Testis (tissue), 5 donors: ENCODE measurements at places on chromosomes 5 and 9. TPM values are rescaled to one million over a fixed set of nuclear protein-coding genes. Genes with fewer than 3 reads are reported as not detected.

SERINC5 gene
- polyA plus RNA-seq = 62.3 TPM

GFRA3 gene
- polyA plus RNA-seq = 6.3 TPM

DNA sequence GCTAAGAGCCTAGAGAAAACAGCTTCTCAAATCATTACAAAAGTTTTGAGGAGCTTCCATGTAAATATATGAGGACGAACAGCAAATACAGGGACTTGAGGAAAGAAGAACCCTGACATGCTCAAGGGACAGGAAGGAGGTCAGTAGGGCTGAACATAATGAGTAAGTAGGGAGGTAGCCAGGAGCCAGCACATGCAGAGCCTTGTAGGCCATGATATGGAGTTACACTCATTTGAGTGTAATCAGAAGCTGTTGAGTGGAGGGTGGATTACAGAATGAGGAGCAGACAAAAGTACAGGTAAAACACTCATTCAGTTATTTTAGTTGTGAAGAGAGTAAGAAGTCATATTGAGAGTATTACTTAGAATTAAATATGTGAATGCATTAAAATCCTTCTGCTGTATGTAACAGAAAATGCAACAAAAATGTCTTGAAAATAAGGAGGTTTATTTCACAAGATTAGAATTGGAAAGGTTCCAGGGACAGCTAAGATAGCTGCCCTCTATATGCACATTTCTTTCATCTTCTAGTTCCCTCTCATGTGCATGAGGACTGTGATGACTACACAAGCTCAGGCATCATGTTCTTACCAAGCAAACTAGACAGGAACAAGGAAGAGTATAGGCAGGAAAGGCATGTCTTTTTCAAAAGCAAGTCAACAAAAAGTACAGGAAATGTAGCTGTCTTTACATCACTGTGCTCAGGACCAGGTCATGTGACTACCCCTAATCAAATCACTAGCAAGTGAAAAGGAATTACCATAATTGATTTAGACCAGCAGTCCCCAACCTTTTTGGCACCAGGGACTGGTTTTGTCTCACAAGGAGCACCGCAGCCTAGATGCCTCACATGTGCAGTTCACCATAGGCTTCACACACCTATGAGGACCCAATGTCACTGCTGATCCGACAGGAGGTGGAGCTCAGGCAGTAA lies 87.2 kb downstream of the TMEM232 start:
- H3K27me3 ChIP-seq = no peaks in the 10 kb centered on the region
- no peaks in the 10 kb centered on the region for H3K4me1 ChIP-seq
- H3K27ac ChIP-seq = no peak overlapping the region
- H3K36me3 ChIP-seq = no peaks in the 10 kb centered on the region
- DNase-seq = no peak

- H3K4me1 ChIP-seq = no peaks in the 10 kb centered on the region
- no peaks in the 10 kb centered on the region for H3K27me3 ChIP-seq
- DNase-seq = no peak
- no peaks in the 10 kb centered on the region for H3K36me3 ChIP-seq
Observed at GRCh38 chr5:1916041-1917001, 33.6 kb upstream of the IRX4 start.

DNA sequence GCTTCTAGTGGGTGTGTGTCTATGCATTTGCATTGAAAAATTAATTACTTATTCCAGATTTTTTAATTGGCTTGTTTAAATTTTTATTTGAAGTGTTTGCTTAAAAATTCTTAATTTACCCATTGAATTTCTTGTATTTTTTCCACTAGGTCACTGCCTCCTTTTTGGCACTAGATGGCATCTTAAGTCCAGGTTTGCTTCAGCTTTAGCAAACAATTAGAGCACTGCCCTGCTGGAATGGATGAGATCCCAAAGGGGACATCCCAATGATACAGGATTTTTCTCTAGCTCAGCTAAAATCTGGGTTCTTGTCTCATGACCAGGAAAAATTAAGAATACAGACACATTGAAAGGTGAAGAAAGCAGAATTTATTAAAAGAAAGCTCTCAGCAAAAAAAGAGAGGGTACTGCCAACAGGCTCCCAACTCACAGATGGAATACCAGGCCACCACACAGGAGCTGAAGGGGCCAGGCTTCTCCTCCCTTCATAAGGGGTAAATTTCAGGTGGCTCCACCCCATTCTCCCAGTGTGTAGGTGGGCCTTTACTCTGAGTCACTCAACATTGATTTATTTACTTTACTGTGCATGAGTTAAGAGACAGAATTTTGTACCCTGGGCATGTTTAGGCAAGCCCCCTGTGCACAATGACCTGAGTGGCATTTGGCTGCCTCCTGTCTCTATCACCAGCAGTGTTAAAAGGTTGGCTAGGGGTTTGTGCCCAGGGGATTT lies 532.4 kb downstream of the ANXA1 start:
- DNase-seq = no peak
- no peak overlapping the region for H3K4me3 ChIP-seq
- H3K27ac ChIP-seq = no peak overlapping the region
- no peaks in the 10 kb centered on the region for H3K27me3 ChIP-seq
- H3K36me3 ChIP-seq = no peaks in the 10 kb centered on the region
- no peaks in the 10 kb centered on the region for H3K4me1 ChIP-seq

DNA sequence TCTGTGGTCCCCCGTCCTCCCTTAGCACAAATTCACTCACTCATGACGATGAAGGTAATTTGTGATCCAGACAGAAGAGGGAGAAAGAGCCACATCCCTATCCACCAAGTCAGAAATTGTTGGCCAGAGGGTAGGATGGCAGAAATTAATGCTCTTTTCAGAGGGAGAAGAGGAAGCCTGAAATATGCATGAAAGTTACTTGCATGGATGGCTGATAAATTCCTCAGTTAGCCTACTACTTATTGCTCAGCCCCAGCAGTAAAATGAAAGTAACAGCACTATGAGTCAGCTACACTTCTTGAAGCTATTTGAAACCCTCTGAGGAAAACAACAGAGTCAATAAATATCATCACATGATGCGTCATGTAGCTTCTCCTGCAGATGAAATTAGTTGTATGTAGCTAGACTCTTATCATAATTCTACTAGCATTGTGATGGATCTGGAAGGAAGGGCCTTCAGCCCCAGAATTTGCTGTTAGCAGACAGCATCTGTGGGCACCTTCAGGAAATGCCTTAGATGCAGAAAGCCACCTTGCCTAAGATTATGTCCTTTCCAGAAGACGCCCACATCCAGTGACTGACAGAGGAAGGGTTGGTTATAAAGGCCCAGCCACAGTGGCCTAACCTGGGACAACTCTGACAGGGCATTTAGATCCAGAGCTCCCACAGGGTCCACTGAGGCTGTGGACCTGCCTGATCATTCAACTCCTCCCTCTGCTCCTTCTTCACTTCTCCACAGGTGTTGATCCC lies 81.2 kb upstream of the CCDC112 start:
- no peak overlapping the region for H3K4me3 ChIP-seq
- no peaks in the 10 kb centered on the region for H3K27me3 ChIP-seq
- no peaks in the 10 kb centered on the region for H3K36me3 ChIP-seq
- DNase-seq = no peak

UBE2QL1 gene
- polyA plus RNA-seq = 2.0 TPM

DNA sequence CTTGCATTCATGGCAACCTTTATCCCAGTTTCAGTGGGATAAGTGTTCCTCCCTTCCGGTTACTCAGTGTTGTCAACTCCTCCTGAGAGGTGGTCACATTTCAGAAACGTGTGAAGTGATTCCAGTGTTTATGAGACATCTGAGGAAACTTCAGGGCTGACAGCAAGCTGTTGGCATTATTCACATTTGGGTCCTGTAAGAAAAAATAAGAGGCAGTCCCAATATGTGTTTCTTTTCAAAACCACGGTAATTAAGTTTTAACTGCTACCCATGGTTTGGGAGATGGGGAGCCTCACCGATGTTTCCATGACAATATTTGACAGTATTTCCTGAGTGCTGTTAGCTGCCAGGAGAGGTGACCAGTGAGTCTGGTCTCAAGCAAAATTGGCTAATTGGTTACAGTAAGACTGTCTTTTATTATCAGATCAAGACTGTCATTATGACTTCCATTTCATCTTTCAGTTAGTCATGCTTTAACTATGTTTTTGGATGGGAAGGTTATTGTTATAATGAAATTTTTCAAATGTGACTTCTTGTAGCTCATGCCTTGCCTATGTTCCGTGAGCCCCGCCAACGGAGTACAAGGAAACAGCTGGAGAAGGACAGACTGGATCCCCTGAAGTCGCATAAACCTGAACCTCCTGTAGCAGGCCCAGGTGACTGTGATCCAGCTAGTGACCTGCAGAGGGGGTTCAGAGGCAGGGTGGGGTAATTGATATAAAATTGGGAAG lies 115.3 kb downstream of the GDNF start:
- no peaks in the 10 kb centered on the region for H3K27me3 ChIP-seq
- DNase-seq = no peak

- no peaks in the 10 kb centered on the region for H3K4me1 ChIP-seq
- H3K36me3 ChIP-seq = no peaks in the 10 kb centered on the region
- no peak for DNase-seq
- H3K27me3 ChIP-seq = no peaks in the 10 kb centered on the region
- H3K27ac ChIP-seq = no peak overlapping the region
Observed at GRCh38 chr9:12708562-12709298, 15.5 kb downstream of the TYRP1 start.

- no peaks in the 10 kb centered on the region for H3K27me3 ChIP-seq
- no peaks in the 10 kb centered on the region for H3K4me1 ChIP-seq
- H3K4me3 ChIP-seq = no peak overlapping the region
Observed at GRCh38 chr5:137684761-137685160, 51.1 kb downstream of the KLHL3 start.

- H3K36me3 ChIP-seq = no peaks in the 10 kb centered on the region
- no peaks in the 10 kb centered on the region for H3K4me1 ChIP-seq
- H3K4me3 ChIP-seq = no peak overlapping the region
- no peak overlapping the region for H3K27ac ChIP-seq
- H3K27me3 ChIP-seq = no peaks in the 10 kb centered on the region
- DNase-seq = no peak
Observed at GRCh38 chr5:55855509-55855908, 4.4 kb downstream of the IL31RA start.

DNA sequence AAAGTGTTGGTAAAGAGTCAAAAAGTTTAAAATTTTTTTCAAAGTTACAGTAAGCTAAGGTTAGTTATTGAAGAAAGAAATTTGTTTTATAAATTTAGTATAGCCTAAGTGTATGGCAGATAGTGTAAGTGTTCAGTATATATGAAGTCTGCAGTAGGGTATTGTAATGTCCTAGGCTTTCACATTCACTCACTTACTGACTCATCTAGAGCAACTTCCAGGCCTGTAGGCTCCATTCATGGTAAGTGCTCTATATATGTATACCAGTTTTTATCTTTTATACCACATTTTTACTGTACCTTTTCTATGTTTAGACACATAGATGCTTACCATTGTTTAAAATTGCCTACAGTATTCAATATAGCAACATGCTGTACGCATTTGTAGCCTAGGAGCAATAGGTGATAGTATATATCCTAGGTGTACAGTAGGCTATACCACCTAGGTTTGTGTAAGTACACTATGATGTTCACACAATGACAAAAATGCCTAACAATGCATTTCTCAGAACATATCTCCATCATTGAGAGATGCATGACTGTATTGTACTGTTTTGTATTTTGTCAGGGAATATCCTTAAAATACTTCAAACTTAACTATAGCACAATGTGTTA lies 38.5 kb downstream of the CYSTM1 start:
- no peak overlapping the region for H3K4me3 ChIP-seq
- H3K27me3 ChIP-seq = no peaks in the 10 kb centered on the region
- no peaks in the 10 kb centered on the region for H3K4me1 ChIP-seq

DNA sequence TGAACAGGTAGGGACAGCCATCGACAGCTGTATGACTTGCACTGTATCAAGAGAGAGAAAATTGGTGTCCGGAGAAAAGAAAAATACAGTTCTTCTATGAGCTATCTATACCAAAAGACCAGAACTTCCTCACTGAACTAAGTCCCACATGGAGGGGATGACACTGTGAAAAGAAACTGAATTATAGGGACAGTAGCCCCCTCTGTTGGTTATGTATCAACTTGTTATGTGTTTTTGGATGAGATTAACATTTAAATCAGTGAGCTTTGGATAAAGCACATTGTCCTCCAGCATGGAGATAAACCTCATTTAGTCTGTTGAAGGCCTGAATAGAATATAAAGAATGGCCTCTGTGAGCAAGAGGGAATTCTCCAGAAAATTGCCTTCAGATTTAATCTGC lies 176.6 kb upstream of the SH3GL2 start:
- no peak overlapping the region for H3K27ac ChIP-seq
- H3K27me3 ChIP-seq = no peaks in the 10 kb centered on the region
- DNase-seq = no peak
- H3K4me3 ChIP-seq = no peak overlapping the region
- peaks cover 7% of the 10 kb centered on the region for H3K4me1 ChIP-seq
